ENCODE measurements at places on chromosomes 5 and 9. TPM values are rescaled to one million over a fixed set of nuclear protein-coding genes. Genes with fewer than 3 reads are reported as not detected.

The STOML2 gene
- total RNA-seq = 47.2 TPM

The PCDHB3 gene
- 2.0 TPM for total RNA-seq

The OR1J1 gene
- not detected for total RNA-seq

The SSNA1 gene
- 37.4 TPM for total RNA-seq

The DAPK1 gene
- total RNA-seq = 26.7 TPM

- DNase-seq = peak; percentile 67
These were observed 16.3 kb downstream of the CARD19 start for GRCh38 chr9:93112116-93112863.

DNA sequence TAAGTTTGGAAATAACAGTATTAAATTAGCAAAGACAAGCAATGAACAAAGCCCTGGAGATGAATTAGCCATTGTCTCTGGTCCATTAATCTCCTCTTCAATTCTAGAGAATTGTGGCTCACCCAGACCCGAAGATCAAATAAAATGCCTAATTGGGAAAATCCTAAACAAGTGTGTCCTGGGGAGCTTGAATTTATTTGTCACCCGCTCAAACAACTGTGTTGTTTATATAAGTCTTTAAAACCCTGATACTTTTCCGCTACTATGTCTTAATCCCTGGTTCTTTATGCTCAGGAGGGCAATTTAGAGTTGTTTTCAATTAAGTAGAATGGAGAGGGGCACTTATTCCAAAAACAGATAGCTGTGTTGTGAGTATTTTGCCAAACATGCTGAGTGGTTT, 128.4 kb downstream of the ANXA1 start:
- DNase-seq = no peak
